ENCODE measurements at places on chromosomes 2 and 18.

GRCh38 chr2:72127401-72128058, 20.1 kb downstream of the CYP26B1 start:
- H3K36me3 ChIP-seq: no peaks in the 10 kb centered on the region
- H3K4me3 ChIP-seq: no peak overlapping the region
- no peak for DNase-seq

- H3K27ac ChIP-seq: no peak overlapping the region
- no peaks in the 10 kb centered on the region for H3K4me1 ChIP-seq
- no peak overlapping the region for H3K4me3 ChIP-seq
- H3K36me3 ChIP-seq: no peaks in the 10 kb centered on the region
- DNase-seq: no peak
- H3K27me3 ChIP-seq: peaks cover 3% of the 10 kb centered on the region
Observed at GRCh38 chr18:45325778-45326177, 289.5 kb upstream of the SLC14A2 start.

- H3K4me3 ChIP-seq: no peak overlapping the region
- peaks cover 26% of the 10 kb centered on the region for H3K27me3 ChIP-seq
- H3K4me1 ChIP-seq: no peaks in the 10 kb centered on the region
- DNase-seq: no peak
- H3K27ac ChIP-seq: no peak overlapping the region
- no peaks in the 10 kb centered on the region for H3K36me3 ChIP-seq
Observed at GRCh38 chr2:46284796-46285195, 12.4 kb upstream of the EPAS1 start.

DNA sequence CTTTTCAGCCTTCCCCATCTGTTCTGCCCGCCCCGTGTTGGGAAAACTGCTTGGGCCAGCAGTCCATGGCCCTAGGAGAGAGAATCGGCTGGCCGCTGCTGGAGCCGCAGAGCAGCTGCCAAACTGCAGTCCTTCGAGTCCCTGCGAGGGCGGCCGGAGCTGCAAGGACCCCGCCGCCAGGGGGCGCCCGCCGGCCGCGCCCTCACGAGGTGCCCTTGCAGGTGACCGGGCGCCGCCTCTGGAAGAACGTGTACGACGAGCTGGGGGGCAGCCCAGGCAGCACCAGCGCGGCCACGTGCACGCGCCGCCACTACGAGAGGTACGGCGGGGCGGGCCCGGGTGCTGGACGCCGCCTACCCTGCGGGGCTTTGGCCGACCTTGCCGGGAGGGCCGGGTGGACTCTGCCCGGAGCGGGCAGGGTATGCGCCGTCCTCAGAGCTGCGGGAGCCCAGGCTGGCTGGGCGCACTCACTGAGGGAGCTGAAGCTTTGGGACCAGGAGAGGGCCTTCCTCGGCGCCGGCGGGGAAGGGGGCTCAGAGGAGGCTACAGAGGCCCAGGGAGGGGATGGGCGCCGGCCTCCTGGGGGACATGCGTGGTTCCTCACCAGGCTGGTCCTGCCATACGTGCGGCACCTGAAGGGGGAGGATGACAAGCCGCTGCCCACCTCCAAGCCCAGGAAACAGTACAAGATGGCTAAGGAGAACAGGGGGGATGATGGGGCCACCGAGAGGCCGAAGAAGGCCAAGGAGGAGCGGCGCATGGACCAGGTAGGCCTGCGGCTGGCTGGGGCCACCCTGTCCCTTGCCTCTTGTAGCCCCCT, 13.6 kb downstream of the ARID5A start:
- H3K4me3 ChIP-seq: no peak overlapping the region
- H3K36me3 ChIP-seq: peaks cover 27% of the 10 kb centered on the region
- peaks cover 54% of the 10 kb centered on the region for H3K4me1 ChIP-seq
- H3K27me3 ChIP-seq: no peaks in the 10 kb centered on the region

GRCh38 chr2:26772064-26773001, 8.2 kb downstream of the SLC35F6 start:
- no peak overlapping the region for H3K4me3 ChIP-seq
- peak; percentile 74 for DNase-seq
- peaks cover 51% of the 10 kb centered on the region for H3K4me1 ChIP-seq
- no peaks in the 10 kb centered on the region for H3K27me3 ChIP-seq
- H3K36me3 ChIP-seq: peaks cover 10% of the 10 kb centered on the region
- H3K27ac ChIP-seq: peak overlapping the region; percentile 83

GRCh38 chr2:177296040-177296439, 31.5 kb upstream of the NFE2L2 start:
- peaks cover 2% of the 10 kb centered on the region for H3K36me3 ChIP-seq
- H3K4me3 ChIP-seq: no peak overlapping the region
- no peak for DNase-seq
- H3K27ac ChIP-seq: peak overlapping the region; percentile 39
- peaks cover 36% of the 10 kb centered on the region for H3K4me1 ChIP-seq
- H3K27me3 ChIP-seq: no peaks in the 10 kb centered on the region

GRCh38 chr2:232485348-232485756, 2.3 kb downstream of the ECEL1 start:
- peaks cover 48% of the 10 kb centered on the region for H3K27me3 ChIP-seq
- peaks cover 3% of the 10 kb centered on the region for H3K4me1 ChIP-seq
- H3K4me3 ChIP-seq: no peak overlapping the region
- H3K27ac ChIP-seq: peak overlapping the region; percentile 12
- no peak for DNase-seq
- H3K36me3 ChIP-seq: no peaks in the 10 kb centered on the region

GRCh38 chr2:17460371-17461086, 57.7 kb downstream of the RAD51AP2 start:
- H3K27me3 ChIP-seq: no peaks in the 10 kb centered on the region
- no peak overlapping the region for H3K27ac ChIP-seq
- no peaks in the 10 kb centered on the region for H3K4me1 ChIP-seq
- H3K4me3 ChIP-seq: no peak overlapping the region

- H3K27me3 ChIP-seq: no peaks in the 10 kb centered on the region
- H3K4me3 ChIP-seq: no peak overlapping the region
- DNase-seq: no peak
- H3K27ac ChIP-seq: no peak overlapping the region
- H3K4me1 ChIP-seq: peaks cover 13% of the 10 kb centered on the region
Observed at GRCh38 chr18:44514106-44514505, 166.6 kb upstream of the SETBP1 start.

GRCh38 chr2:12555012-12555645, 161.6 kb upstream of the TRIB2 start:
- no peak for DNase-seq
- H3K36me3 ChIP-seq: peaks cover 2% of the 10 kb centered on the region
- H3K4me3 ChIP-seq: no peak overlapping the region
- H3K27ac ChIP-seq: no peak overlapping the region

GRCh38 chr2:66515743-66516142, 80.8 kb downstream of the MEIS1 start:
- H3K27ac ChIP-seq: no peak overlapping the region

GRCh38 chr18:69383186-69383585, 17.5 kb upstream of the DOK6 start:
- H3K27ac ChIP-seq: no peak overlapping the region
- H3K36me3 ChIP-seq: no peaks in the 10 kb centered on the region
- H3K4me3 ChIP-seq: no peak overlapping the region
- DNase-seq: no peak
- H3K4me1 ChIP-seq: no peaks in the 10 kb centered on the region
- peaks cover 3% of the 10 kb centered on the region for H3K27me3 ChIP-seq

DNA sequence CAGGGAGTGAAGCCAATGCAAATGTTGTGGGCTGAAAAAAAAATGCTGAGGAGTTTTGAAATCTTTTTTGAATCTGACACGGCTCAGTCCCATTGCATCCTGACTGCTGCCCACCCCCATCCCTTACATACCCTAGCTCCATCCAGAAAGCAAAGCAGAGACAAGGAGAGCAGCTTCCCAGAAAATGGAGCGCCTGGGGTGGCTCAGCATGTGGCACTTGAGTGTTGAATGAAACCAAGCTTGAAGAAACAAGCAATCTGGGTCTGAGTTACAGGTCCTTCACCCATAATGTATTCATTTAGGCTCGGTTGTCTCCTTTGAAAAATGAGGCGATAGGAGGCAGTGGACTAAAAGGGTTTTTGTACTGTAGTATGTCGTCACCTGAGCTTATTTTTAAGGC, 244.2 kb upstream of the ACVR2A start:
- no peaks in the 10 kb centered on the region for H3K36me3 ChIP-seq
- no peaks in the 10 kb centered on the region for H3K27me3 ChIP-seq
- no peak overlapping the region for H3K4me3 ChIP-seq
- H3K27ac ChIP-seq: no peak overlapping the region
- DNase-seq: no peak

- H3K27me3 ChIP-seq: no peaks in the 10 kb centered on the region
- H3K4me1 ChIP-seq: peaks cover 5% of the 10 kb centered on the region
- no peak for DNase-seq
- no peak overlapping the region for H3K4me3 ChIP-seq
Observed at GRCh38 chr2:234386971-234387370, 109.9 kb downstream of the ARL4C start.

DNA sequence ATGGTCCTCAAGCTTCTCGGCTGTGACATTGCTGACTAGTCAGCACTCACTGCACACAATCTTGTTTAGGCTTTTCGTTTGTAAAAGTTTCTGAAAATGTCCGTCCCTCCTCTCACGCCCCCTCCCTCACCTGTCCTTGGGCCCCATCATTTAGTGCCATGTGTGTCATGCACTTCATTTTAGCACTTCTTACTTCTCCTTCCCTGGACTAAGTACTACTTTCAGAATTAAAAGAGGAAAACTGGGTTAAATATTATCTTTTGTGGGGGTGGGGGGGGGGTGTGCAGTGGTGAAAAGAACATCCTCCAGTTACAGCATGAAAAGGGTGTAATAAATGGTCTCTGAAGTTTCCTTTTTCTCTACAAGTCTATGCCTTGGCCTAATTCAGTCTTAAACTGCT, 182.0 kb upstream of the SP5 start:
- H3K27ac ChIP-seq: no peak overlapping the region
- H3K27me3 ChIP-seq: peaks cover 24% of the 10 kb centered on the region
- DNase-seq: no peak
- no peak overlapping the region for H3K4me3 ChIP-seq
- H3K4me1 ChIP-seq: no peaks in the 10 kb centered on the region

GRCh38 chr2:109355192-109355843, 226.3 kb downstream of the SH3RF3 start:
- H3K36me3 ChIP-seq: no peaks in the 10 kb centered on the region
- no peak overlapping the region for H3K27ac ChIP-seq
- peaks cover 23% of the 10 kb centered on the region for H3K27me3 ChIP-seq
- no peak overlapping the region for H3K4me3 ChIP-seq

GRCh38 chr2:112839407-112840067, 3.0 kb upstream of the IL1B start:
- no peak overlapping the region for H3K27ac ChIP-seq
- H3K36me3 ChIP-seq: no peaks in the 10 kb centered on the region
- DNase-seq: no peak
- no peak overlapping the region for H3K4me3 ChIP-seq
- H3K27me3 ChIP-seq: peaks cover 49% of the 10 kb centered on the region

GRCh38 chr2:50606860-50607259, 425.1 kb downstream of the NRXN1 start:
- H3K27me3 ChIP-seq: no peaks in the 10 kb centered on the region
- H3K4me1 ChIP-seq: no peaks in the 10 kb centered on the region
- no peaks in the 10 kb centered on the region for H3K36me3 ChIP-seq
- no peak overlapping the region for H3K4me3 ChIP-seq

GRCh38 chr2:144886862-144887261, 366.9 kb upstream of the ZEB2 start:
- H3K27me3 ChIP-seq: peaks cover 20% of the 10 kb centered on the region
- DNase-seq: no peak
- no peaks in the 10 kb centered on the region for H3K36me3 ChIP-seq
- H3K4me1 ChIP-seq: no peaks in the 10 kb centered on the region

DNA sequence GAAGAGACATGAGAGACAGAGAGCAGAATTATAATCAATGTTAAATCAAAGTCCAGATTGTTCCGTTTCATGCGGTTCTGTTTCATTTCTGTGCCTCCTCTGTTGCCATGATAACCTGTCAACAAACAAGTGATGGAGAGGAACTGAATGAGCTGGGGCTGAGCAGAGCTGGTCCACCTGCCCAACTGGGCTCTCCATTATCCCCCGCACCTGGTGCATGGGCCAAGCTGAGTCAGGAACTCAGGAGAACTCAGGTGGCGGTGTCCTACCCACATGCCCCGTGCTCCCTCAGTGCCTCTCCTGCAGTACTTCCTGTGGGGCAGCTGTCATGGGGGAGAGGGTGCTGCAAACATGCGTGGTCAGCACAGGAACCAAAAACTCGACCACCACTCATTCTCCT, 178.8 kb downstream of the TTC32 start:
- no peak overlapping the region for H3K4me3 ChIP-seq
- no peak overlapping the region for H3K27ac ChIP-seq
- H3K4me1 ChIP-seq: no peaks in the 10 kb centered on the region
- no peaks in the 10 kb centered on the region for H3K36me3 ChIP-seq

DNA sequence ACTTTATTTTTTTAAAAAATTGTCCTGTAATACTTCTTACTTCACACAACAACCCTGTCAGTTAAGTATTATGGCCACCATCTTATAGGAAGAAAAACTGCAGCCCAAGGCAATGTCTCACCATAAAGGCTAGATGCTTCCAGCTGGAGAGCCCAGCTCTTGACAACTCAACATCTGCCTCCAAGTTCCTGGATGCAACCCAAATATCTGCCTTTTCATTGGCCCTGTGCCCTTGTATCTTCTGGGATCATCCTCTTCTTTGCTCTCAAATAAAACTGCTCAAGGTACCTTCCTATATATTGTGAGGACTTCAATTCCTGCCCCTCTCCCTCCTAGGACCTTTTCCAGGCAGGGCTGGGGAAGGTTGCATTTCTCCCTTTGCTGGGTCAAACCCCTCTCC, 69.5 kb downstream of the BIN1 start:
- no peak overlapping the region for H3K4me3 ChIP-seq
- H3K27me3 ChIP-seq: peaks cover 14% of the 10 kb centered on the region
- DNase-seq: no peak
- no peaks in the 10 kb centered on the region for H3K36me3 ChIP-seq

DNA sequence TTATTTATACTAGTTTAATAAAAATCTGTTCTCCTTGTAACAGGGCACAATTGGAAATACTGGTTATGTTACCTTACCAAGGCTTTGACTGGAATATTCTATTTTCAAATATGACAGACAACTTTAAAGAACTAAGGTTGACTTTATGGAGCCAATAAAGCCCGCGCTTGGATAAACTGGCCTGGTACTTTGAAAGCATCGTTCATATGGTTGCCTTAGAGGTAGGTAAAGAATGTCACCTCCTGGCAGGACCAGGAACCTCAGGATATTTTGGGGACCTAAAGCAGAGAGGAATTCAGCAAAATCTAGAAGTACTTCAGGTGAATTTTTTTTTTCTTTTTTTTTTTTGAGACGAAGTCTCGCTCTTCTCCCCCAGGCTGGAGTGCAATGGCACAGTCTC, 71.2 kb upstream of the CREB1 start:
- no peak overlapping the region for H3K27ac ChIP-seq
- peaks cover 15% of the 10 kb centered on the region for H3K4me1 ChIP-seq
- H3K4me3 ChIP-seq: no peak overlapping the region
- no peaks in the 10 kb centered on the region for H3K27me3 ChIP-seq
- no peaks in the 10 kb centered on the region for H3K36me3 ChIP-seq

DNA sequence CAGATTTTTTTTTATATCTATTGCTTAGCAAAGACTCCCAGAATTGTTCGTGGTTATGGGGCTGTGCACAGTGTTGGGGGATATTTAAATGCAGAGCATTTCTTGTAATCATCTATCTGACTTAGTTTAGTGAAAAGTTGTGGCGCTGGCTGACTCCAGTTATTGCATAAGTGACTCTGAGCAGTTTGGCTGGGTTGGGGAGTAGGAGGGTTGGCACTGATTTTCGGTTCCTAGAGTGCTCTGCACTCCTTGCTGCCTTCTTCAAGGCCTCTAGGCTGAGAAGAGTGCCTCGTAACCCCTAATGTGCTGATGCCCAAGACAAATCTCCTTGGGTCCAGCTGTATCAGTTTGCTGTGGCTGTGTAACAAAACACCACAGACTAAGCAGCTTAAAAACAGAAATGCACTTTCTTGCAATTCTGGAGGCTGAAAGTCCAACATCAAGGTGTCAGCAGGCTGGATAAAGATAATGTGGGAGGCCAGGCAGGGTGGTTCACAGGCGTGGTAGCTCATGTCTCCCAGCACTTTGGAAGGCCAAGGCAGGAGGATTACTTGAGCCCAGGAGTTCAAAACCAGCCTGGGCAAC, 6.5 kb upstream of the IMPA2 start:
- H3K27ac ChIP-seq: no peak overlapping the region
- DNase-seq: no peak
- peaks cover 2% of the 10 kb centered on the region for H3K27me3 ChIP-seq
- H3K4me1 ChIP-seq: peaks cover 6% of the 10 kb centered on the region
